NCI-H69 (cell line): ENCODE measurements at places on chromosomes 3 and 15.
A peak's percentile ranks its signal among the peaks of the same experiment; 100 is the strongest.

DNA sequence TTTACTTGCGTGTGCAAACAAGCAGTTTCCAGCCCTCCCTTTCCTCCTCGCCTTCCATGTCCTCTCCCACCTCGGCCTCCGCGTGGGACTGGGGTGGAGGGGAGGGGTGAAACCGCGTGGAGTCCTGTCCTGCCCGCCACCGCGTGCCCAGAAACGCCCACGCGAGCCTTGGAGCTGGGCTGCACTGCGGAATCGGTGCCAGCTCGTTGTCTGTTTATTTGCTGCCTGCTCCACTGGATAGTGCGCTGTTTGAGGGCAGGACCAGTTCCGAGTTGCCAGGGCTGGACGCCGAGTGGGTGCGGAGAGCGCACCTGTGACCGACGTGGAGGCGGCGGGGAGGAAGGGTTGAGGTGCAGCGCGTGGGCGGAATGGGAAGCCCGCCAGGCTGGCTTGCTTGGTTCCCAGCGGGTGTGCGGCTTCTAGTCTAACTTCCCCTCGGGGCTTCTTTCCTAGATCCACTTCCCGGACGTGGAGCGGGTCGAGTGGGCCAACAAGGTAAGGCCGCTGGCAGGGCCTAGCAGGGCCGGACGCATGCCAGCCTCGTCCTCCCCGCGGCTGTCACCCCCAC, 17.3 kb downstream of the ESYT3 start:
- DNase-seq: no peak

DNA sequence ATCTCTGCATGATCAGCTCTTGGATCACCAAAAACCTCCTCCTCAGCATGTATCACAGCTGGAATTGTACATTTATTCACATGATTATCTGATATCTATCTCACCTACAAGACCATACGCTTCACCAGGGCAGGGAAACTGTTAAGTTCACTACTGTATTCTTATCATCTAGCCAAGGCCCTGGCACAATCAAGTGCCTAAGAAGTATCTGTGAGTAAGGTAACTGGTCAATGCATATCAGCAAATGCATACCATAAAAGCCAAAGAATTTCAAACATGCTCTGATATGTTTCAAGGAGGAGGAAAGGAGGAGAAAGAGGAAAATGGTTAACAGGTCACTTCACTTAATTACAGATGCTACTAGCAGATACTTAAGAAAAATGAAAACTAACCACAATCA, 158.4 kb downstream of the LIPC start:
- no peak for DNase-seq

- peak; percentile 67 for DNase-seq
Measured at GRCh38 chr3:168511428-168512014, 415.8 kb upstream of the GOLIM4 start.

DNA sequence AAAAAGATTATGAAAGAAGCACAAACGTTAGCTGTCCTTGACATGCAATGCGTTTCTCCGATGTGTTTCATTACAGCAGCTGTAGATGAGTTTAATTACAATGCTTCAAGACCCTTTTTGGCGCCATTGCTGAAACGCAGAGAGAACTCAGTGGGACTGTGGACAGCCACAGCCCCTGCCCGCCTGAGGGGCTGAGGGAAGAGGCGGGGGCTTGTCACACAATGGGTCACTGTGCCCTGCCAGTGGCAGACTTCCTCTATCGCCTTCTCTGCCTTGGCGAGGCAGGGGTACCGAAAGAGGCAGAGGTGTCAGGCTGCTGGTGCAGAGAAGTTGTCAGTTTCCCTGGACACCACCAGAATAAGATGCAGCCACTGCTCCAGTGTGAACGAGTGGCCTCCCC, 252.0 kb downstream of the NR2F2 start:
- DNase-seq: no peak
